Activated CD8-positive, alpha-beta memory T cell treated with anti-CD3 and anti-CD28 coated beads for 1 hour (primary cell): ENCODE measurements at places on chromosomes 5 and 9.

GRCh38 chr5:127176769-127177168, 103.5 kb upstream of the C5orf63 start:
- no peak for DNase-seq

GRCh38 chr9:3281399-3281798, 244.4 kb downstream of the RFX3 start:
- DNase-seq = no peak

DNA sequence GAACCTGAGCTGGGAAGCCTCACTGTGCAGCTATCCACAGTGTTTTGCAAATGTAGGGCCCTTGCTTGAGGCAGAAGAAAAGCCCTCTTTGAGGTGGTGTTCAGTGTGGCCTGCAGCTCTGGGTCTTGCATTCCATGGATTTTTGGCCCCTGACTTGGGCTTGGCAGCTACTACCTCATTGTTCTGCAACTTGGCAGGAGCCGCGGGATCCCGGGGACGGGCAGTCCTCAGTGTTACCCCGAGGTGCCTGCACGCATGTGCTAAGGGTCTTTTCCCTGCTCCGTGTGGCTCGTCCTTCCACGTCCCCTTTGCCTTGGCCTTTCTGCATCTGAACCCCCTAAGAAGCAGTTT, 39.8 kb downstream of the NEK6 start:
- no peak for DNase-seq

- DNase-seq = no peak
These were observed 299.5 kb upstream of the CD180 start for GRCh38 chr5:67496051-67496450.
